ENCODE measurements at places on chromosomes 12 and 14. TPM values are rescaled to one million over a fixed set of nuclear protein-coding genes. Genes with fewer than 3 reads are reported as not detected.

ZDHHC22 gene
- not detected for total RNA-seq

SLC35F4 gene
- not detected for total RNA-seq

TAS2R8 gene
- total RNA-seq = not detected

TTC7B gene
- total RNA-seq = 9.2 TPM

GPRC5D gene
- not detected for total RNA-seq

C14orf39 gene
- total RNA-seq = not detected

RNFT2 gene
- total RNA-seq = 11.5 TPM

KLRK1 gene
- total RNA-seq = 23.6 TPM

ARHGEF25 gene
- total RNA-seq = 5.3 TPM

IAPP gene
- total RNA-seq = not detected

FSCB gene
- total RNA-seq = not detected

TAS2R14 gene
- total RNA-seq = 1.9 TPM
